ENCODE measurements at places on chromosomes 6 and 20.

GRCh38 chr6:24445704-24446103 is 43.0 kb downstream of the MRS2 start:
- DNase-seq: no peak

DNA sequence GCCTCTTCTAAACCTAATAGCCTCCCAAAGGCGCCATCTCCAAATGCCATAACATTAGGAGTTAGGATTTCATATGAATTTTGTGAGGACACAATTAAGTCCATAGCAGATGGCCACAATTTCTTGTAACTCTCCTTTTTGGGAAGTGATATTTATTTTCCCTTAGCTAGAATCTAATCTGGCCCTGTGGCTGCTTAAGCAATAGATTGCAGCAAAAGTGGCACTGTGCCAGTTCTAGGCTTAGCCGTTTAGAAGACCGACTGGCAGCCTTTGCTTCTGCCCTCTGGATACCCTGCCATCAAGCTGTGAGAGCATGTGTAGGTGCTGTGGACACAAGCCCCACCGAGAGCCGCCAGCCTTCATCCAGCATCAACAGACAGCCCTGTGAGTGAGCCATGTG is 15.9 kb upstream of the ADGB start:
- no peak for DNase-seq

DNA sequence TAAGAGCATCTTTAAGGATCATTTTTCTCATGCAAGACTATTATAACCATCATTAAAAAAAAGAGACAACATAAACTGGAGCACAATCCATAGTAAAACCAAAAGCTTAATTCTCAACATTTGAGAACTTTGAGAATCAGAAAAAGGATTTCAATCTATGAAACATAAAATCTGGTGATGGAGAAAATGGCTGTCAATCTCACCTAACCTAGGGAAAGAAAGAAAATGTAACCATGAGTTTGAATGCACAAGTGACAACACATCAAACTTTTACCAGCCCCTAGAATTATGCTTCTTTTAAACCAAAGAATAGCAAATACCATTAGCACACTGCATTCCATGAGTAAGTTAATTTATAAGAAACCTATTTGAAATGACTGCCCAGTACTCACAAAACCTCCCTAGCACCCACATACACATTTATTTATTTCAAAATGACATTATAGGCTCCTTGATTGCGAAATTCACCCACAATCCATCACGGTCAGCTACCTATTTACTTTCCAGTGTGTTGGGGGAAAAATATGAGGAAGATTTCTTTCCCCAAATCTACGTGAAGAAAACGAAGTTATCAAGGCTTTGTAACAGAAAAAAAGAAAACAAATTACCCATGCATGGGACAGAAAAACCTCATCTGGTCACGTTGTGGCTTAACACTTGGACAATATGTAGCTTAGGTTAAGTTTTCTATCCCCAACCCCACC is 828 bp downstream of the ASCC3 start:
- no peak for DNase-seq

GRCh38 chr6:1295420-1295819 is 16.5 kb upstream of the FOXQ1 start:
- no peak for DNase-seq

GRCh38 chr6:43765776-43766499 is 4.1 kb upstream of the VEGFA start:
- no peak for DNase-seq

DNA sequence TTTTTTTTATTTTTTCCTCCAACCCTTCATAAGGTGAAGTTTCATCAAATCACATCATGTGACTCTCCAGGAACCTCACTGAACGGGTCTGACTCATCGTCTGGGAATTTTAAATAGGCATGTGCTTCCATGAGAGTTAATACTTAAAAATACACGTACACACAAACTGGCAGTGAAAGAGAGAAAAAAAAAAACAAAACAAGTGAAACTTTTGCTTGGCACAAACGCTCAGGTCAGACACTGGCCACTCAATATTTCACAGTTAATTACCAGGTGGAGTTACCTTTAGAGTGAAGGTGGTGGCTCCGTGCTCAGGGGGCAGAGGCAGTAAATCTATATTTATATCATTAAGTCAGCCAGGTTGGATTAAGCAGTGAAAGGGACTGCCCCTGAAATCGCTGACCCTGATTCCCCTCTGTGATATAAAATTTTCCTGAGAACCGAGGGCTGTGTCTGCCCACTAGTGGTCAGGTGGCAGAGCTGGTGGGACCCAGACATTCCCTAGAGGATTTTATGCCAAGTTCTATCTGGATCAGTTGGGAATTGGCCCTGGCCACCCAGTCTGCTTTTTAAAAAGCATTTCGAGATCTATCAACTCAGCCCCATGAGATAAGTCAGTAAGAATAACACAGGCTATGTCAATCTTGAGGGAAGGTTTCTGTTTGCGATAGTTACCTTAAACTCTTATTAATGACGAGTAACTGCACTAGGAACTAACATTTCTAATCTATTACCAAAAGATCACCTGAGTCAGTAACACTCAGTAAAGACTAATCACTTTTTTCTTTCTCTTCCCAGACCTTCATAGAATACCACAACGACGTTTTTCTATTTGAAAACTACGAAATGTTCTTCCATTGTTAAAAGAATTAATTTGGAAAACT is 259.1 kb downstream of the HDGFL1 start:
- no peak for DNase-seq

GRCh38 chr6:111894951-111895350 is 21.7 kb upstream of the FYN start:
- DNase-seq: no peak

Data from GM12892 (cell line).